ENCODE measurements at places on chromosomes 5 and 9.

DNA sequence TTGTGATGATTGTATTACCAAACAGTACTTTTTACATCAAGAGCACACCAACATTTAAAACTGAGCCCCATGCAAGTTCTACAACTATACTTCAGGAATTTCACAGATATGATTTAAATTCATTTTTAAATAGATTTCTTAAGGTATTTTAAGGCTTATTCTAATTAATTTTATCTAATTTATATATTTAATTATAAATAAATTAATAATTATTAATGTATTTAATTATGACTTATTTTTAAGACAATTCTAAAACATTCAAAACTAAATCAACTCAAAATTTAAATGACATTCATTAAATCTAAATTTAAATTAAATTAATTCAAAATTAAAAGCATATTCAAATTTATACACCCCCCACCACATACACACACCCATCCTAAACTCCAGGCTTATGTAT is 299.2 kb downstream of the NFIB start:
- no peak for DNase-seq

DNA sequence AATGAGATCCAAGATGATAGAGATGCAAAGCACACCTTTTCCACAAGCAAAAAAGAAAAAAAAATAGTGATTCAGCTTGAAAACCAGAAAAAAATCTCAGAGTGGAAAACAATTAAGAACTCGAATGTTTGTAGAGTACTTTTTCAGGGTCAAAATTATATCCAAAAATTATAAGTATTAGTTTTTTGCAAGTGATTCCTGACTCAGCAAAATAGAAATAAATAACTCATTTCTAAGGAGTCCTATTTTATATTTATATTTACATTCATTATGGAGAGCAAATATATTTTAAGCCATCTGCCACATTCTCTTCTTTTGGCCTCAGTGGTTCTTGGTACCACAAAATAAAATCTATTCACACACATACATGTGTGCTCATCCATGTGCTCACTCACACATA is 1011.8 kb upstream of the ARRDC3 start:
- no peak for DNase-seq

GRCh38 chr5:134059758-134060495 is 54.6 kb upstream of the TCF7 start:
- no peak for DNase-seq

GRCh38 chr9:3497857-3498256 is 27.9 kb downstream of the RFX3 start:
- DNase-seq: no peak

GRCh38 chr5:127022846-127023245 is 7.5 kb downstream of the MARCHF3 start:
- DNase-seq: no peak

DNA sequence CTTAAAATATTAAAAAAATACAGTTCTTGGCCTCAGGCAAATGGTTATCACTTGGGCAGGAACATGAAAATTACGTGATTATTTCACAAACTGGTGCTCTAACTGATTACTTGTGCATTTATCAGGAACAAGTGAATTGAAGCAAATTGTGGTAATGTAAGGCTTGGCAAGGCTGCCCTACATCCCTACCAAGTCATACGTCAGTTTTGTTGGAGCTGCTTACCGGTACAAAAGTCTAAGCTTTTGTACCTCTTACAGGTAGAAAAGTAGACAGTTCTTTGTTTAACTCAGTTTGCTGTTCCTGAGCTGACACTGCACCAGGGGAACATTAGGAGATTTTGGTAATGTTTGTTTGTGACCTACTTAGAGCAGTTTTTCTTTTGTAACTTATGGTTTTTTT is 2.2 kb downstream of the G3BP1 start:
- DNase-seq: no peak

GRCh38 chr9:97441729-97442128 is 29.8 kb downstream of the TDRD7 start:
- no peak for DNase-seq

DNA sequence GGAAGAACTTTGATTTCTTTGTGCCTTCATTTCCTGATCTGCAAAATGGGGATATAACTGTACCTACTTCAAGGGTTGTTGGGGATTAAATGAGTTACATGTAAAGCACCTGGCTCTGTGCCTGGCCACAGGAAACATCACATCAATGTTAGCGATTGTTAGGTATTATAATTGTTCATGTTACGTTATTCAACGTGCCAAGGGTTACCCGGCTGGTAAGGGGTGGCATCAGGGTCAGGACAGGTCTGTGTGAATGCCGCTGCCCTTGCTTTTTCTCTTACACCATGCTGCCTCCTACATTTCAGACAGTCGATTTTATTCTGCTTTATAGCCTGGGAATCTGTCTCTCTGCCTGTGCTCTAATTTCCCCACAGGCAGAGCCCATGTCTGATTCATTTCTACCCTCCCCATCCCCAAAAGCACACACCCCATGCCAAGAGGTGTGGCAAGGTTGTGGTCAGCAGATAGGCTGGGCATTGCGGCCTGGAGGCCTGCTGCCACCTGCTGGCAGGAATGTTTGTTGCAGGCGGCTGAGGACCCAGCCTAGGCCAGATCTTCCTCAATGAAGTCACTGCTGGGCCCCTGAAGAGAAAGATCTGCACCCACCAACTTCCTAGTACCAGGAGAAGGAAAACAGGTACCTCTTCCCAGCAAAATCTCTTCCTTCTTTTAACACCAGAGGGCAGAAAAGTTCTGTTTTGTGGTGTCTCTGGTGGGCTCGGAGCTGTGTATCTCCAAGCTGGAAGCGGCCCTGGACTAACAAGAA is 5.3 kb downstream of the ANKS6 start:
- peak; percentile 71 for DNase-seq

GRCh38 chr9:3215658-3216057 is 310.1 kb downstream of the RFX3 start:
- no peak for DNase-seq

DNA sequence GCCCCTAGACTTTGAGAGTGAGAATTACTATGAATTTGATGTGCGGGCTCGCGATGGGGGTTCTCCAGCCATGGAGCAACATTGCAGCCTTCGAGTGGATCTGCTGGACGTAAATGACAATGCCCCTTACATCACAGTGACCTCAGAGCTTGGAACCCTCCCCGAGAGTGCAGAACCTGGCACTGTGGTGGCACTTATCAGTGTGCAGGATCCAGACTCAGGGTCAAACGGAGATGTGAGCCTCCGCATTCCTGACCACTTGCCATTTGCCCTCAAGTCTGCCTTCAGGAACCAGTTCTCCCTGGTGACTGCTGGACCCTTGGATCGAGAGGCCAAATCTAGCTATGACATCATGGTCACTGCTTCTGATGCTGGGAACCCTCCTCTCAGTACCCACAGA is 1.3 kb downstream of the PCDHGC4 start:
- no peak for DNase-seq

DNA sequence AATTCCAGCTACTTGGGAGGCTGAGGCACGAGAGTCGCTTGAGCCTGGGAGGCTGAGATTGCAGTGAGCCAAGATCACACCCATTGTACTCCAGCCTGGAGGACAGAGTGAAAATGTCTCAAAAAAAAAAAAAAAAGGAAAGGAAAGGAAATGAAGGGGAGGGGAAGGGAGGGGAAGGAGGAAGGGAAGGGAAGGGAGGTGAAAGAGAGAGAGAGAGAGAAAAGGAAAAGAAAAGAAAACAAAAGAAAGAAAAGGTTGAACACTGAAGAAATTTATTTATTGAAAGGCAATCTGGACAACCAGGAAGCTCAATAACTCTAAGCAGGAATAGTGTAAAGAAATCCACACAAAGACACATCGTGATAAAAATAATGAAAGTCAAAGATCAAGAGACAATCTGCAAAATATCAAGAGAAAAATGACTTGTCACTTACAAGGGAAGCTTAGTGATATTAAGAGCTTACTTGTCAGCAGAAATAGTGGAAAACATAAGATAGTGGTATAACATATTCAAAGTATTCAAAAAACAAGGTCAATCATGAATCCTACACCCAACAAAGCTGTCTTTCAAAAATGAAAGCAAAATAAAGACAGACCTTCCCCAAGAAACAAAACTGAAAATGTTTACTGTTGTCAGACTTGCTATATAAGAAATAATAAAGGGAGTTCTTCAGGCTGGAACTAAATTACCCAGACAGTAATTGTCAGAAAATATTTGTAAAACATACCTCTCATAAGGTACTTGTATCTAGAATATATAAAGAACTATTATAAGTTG is 10.9 kb upstream of the RIMOC1 start:
- no peak for DNase-seq

GRCh38 chr5:96023518-96023917 is 61.9 kb upstream of the ELL2 start:
- DNase-seq: no peak

- no peak for DNase-seq
Observed at GRCh38 chr5:22928821-22929482, 75.8 kb upstream of the CDH12 start.

- DNase-seq: no peak
Observed at GRCh38 chr9:8621416-8621815, 821.8 kb upstream of the DMAC1 start.

GRCh38 chr5:163917747-163918146 is 412.3 kb downstream of the MAT2B start:
- no peak for DNase-seq

GRCh38 chr5:136191304-136192014 is 1.5 kb downstream of the SMIM32 start:
- no peak for DNase-seq

DNA sequence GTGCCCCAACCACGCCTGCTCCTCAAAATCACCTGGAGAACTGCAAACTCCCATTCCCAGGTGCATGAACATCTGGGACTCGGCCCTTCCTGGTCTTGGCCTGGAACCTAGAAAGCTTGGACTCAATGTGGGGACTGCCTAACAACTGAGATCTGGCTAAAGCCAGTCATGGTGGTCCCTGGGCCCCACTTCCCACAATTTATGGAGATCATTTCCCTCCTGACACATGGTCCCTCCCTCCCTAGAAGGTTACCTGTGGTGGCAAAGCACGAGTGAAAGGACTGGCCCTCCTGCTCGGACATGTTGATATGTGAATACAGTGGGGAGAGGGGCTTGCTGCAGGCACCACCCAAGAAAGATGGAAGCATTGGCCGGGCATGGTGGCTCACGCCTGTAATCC is 18.8 kb downstream of the BICD2 start:
- no peak for DNase-seq

GRCh38 chr5:160643616-160644240 is 208.3 kb downstream of the ATP10B start:
- no peak for DNase-seq

All from left lobe of liver (tissue), 2 donors.